LHCN-M2 (cell line): ENCODE measurements at places on chromosomes 7 and 10. TPM values are rescaled to one million over a fixed set of nuclear protein-coding genes. Genes with fewer than 3 reads are reported as not detected.

HTR5A gene
- not detected in 2 replicates for total RNA-seq

UCN3 gene
- not detected in 2 replicates for total RNA-seq

CRYGN gene
- not detected in 2 replicates for total RNA-seq

CHST15 gene
- total RNA-seq: 27.1 and 40.2 TPM in 2 replicates

VAX1 gene
- total RNA-seq: not detected in 2 replicates

DNA sequence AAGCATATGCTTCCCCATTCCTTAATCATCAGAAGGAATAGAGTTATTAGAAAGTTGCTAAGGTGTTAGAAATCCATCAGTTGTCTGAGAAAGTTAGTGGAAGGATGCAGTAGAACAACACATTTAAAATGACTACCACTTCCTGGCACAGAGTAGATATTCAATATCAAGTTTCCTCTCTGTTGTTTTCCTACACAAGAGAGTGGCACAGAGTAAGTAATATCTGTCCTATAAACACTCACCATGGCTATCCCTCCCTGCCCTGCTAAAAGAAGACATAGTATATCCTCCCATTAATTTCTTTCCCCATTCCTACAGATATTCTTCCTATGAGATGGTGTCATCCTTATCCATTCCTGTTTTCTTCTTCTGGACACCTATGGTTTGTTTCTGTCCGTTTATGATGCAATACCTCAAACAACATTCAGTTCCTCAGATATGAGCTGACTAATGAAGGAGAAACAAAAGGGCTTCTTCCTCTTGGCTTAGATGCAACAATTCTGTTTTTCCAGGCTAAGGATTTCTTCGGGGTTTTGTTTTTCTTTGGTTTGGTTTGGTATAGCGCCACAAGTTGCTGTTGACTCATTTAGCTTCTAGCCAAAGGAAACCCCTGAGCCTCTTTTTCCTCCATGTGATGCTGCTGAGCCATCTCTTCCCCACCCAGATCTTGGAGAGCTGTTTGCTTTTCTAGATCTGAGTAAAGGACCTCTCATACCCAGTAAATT, 32.9 kb upstream of the BPGM start:
- peak; percentile 100 for DNase-seq

DNA sequence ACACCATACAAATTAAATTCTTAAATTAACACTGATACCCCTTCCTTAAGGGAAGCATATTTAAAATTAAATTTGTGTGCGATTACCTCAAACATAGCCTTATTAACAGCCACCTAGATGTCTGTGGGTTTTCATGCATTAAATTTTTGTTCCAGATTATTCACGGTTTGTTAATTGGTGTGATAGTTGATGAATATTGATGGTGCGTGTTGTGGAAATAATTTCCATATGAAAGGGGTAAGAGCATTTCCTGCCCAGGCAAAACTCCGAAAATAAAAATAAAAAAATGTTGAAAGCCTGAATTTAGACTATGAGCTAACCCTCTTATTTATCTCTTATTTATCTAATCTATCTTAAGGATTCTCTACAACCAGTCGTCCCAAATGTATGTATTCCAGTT, 679.3 kb upstream of the CELF2 start:
- no peak for DNase-seq

DNA sequence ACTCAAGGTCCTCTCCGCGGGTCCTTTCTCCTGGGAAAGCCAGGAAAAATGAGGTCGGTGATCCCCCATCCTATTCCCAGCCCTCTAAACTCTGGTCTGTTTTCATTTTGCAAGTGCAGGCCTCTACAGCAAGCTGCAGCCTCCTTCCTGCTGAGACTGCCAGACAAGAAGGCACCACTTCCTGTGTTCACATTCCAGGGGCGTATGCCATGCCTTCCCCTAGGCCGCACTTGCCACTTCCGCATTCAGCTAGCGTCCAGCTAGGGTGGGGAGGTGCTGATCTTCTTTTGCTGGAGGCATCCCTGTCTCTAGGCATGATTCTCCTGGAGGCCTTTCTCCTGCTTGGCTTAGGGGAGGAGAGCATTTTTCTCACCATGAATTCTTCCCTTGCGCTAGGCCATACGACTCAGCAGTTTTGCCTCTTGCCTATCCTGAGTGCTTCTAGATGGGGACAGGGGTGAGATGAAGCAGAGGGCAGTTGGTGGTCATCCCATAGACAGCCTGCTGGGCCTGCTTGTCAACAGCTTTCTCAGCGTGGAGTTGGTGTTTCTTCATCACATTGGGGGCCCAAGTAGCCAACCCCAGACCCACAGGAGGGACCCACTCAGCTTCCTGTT, 328.9 kb downstream of the RPS24 start:
- no peak for DNase-seq

- DNase-seq: no peak
Observed at GRCh38 chr10:49167425-49168170, 20.6 kb downstream of the TMEM273 start.

DNA sequence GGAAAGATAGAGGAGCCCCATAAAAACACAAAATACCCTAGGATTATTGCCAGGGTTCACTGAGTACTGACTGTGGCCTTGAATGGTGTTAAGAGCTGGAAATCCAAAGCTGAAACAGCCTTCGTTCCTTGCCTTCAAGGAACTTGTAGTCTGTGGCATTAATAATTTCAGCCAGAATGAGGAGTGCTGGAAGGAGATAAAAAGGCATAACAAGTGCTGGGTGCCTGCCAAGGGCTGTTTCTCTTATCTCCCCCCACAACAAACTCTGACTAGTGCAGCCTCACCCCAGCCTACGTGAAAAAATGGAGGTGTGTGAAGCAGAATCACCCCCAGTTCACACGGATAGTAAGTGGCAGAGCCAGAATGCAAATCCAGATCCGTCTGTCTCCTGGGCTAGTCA, 199.1 kb upstream of the LYZL2 start:
- DNase-seq: no peak

GRCh38 chr7:42972699-42973500, 40.7 kb downstream of the MRPL32 start:
- DNase-seq: peak; percentile 97

DNA sequence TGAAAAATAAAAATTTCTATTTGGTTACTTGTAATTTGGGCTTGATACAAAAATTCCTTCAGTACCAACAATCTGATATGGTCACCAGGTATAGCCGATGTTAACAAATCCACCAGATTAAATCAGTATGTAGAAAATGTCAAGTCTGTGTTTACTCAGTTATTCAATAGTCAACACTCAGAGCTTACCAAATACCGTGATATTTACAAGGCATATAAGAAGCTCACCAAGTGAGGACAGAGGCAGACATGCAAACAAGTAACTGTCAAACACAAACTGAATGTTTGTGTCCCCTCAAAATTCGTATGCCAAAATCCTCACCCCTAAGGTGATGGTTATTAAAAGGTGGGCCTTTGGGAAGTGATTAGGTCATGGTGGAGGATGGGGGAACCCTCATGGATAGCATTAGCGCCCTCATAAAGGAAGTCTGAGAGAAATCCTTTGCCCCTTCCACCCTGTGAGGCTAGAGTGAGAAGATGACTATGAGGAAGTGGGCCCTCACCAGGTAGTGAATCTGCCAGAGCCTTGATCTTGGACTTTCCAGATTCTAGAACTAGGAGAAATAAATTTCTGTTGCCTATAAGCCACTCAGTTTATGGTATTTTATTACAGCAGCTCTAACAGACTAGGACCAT, 63.1 kb downstream of the TES start:
- no peak for DNase-seq

GRCh38 chr10:80253266-80253962, 36.0 kb downstream of the MAT1A start:
- DNase-seq: no peak

- DNase-seq: peak; percentile 93
Observed at GRCh38 chr7:19939746-19940145, 166.3 kb upstream of the TMEM196 start.

DNA sequence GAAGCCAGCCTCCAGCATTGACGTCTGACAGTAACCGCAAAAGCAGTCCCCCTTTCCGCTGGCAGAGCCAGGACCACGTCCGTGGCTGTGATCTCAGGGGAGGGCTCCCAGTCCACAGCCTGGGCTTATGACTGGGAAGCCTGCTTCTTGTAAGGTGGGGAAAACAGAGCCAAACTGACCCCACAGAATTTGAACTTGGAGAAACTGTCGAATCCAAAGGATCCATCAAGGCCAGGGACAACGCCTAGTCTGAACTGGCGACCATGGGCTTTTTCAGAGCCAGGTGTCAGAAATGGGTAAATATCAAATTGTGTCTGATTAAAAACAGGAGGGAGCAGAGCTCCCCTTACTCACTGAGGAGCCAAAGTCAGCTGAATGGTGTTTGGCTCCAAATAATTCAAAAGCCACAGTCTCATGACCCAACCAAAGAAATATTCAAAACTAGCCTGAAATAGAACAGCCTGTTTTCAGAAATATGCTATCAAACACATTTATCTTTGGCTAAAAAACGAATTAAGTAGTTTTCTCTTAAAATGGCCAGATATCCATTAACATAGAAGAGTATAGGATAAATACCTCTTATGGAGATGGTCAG, 751.4 kb upstream of the GALNT17 start:
- no peak for DNase-seq
